ENCODE measurements at places on chromosomes 2 and 18. TPM values are rescaled to one million over a fixed set of nuclear protein-coding genes. Genes with fewer than 3 reads are reported as not detected.

The DCDC2C gene
- total RNA-seq: not detected

The GAL3ST2 gene
- 3.9 TPM for total RNA-seq

The SKA1 gene
- 18.3 TPM for total RNA-seq

The SCYGR6 gene
- total RNA-seq: not detected

The AGXT gene
- total RNA-seq: not detected

DNA sequence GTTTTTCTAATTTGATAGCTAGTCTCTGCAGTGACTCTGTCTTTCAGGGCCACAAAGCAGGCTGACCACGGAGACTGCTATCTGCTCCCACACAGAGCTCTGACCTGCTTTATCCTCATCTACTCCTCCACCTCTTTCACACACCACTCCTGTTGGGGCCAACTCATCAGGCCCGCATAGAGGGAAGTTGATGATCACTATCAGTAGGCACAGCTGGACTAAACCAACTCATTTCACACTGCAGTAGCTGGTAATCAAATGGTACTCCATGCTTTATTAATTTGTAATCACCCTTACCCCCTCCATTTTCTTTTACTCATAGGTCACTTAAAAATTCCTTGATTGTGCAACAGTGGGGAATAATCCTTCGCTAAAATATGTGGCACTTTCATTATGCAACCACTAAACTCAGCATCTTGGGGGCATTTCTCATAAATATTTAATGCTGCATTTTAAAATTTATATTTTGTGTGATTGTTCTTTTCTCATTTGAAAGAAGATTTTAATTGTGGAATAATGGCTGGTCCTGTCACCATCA is 249.8 kb upstream of the GCFC2 start:
- no peak for DNase-seq

DNA sequence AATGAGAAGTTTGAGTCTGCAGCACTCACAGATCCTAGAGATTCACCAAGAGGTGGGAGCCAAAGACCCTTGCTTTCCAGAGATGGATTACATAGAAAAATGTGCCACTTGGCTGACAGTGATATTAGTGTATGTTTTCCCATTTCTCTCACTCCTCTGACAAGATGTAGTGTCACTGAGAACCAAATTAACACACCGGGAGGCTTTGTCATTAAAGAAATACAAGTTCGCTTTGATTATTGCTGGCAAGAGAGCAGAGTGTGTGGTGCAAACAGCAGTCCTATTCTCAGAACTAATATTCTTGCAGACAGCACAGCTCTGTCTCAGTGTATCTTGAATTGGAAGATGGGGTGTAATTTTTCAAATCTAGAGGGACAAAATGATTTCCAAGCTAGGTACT is 171.6 kb upstream of the SETBP1 start:
- no peak for DNase-seq

DNA sequence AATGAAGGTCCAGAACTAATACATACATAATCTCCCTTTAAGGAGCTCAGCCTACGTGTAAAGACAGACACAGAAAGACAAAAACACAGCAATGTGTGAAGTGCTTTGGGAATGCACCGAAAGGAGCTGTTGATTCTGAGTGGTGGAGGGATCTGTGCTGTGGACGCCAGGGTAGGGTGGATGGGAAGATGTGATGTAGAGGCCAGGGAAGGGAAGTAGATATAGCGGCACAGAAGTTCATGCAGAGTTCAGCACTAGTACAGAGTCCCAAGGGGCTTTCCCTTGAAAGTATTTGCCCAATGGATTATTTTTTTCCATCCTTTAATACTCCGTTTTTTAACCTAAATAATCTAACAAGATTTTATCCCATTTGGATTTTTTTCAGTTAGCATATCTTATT is 32.1 kb upstream of the DOCK10 start:
- DNase-seq: no peak

DNA sequence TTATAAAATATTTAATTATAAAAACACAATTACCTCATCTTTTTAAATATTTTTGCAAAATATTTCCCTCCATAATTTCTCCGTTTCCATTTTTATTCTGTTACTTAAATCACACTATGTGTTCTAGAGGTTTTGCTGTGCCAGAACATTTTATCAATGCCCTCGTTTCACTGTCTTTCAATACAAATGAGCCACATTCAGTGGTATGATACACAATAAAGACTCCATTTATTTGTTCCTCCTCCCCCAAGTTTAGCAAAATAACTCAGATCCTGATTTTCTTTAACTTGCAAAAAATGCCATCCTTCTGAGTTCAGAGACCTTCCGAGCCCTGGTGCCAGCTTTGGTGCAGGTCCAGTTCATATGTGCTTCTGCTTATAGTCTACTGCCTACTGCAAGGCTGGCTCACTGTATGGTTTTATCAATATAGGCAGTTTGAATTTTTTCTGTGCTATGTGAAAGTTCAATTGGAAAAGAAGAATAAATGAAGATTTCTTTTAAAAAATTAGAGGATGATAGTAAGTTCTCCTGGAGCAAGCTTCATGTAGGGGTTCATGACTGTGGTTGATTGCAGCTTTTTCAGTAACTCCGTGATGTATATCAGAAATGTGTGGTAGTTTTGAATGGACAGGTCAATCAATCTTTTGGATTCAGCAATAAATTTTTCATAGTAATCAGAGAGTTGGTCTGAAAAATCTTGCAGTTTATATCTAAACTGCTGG is 42.5 kb downstream of the APOB start:
- peak; percentile 27 for DNase-seq

DNA sequence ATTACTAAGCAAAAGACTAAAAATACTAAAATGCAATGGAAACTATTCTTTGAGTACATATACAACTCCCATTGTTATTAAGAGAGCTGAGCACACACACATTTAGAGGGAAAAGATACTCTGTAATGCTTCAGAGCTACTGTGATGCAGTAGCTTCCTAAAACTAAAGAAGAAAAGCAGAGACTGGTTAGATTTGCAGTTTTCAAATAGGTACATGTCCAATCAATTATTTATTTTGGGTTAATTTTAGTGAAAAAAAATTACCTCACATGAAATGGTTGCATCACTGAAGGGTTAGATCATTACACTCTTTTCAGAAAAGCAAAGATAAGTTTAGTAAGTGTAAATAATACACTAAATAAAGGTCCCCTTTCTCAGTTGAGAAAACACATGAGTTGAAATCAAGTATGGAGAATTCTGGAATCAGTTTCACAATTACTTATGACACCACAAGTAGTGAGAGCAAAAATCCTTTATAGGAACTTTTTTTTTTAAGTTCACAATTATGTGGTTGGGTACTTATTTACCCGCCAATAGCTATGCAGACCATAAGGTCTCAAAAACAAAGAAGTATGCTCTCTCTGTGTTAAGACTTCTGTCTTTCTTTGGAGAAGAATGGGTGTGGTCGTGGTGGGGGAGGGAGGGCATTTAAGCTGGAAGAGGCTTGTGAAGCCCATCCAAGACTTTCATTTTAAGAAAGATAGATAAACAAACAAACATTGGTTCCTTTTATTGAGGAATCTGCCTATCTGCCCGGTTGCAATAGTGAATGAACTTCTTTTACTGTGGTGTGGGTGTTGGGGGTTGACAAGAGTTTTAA is 25.3 kb upstream of the SERTAD2 start:
- no peak for DNase-seq

DNA sequence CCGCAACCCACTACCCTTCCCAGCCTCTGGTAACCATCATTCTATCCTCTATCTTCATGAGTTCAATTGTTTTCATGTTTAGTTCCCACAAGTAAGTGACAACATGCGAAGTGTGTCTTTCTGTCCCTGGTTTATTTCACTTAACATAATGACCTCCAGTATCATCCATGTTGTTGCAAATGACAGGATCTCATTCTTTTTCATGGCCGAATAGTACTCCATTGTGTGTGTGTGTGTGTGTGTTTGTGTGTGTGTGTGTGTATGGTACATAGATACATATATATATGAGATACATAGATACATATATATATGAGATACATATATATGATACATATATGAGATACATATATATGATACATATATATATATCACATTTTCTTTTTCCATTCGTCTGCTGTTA is 196.3 kb upstream of the STK17B start:
- DNase-seq: no peak

- DNase-seq: no peak
Observed at GRCh38 chr2:98280376-98281102, 65.7 kb upstream of the CNGA3 start.

GRCh38 chr2:100856732-100857131 is 36.8 kb downstream of the NPAS2 start:
- DNase-seq: peak; percentile 91

GRCh38 chr2:193895226-193895625 is 1700.5 kb upstream of the TMEFF2 start:
- no peak for DNase-seq

DNA sequence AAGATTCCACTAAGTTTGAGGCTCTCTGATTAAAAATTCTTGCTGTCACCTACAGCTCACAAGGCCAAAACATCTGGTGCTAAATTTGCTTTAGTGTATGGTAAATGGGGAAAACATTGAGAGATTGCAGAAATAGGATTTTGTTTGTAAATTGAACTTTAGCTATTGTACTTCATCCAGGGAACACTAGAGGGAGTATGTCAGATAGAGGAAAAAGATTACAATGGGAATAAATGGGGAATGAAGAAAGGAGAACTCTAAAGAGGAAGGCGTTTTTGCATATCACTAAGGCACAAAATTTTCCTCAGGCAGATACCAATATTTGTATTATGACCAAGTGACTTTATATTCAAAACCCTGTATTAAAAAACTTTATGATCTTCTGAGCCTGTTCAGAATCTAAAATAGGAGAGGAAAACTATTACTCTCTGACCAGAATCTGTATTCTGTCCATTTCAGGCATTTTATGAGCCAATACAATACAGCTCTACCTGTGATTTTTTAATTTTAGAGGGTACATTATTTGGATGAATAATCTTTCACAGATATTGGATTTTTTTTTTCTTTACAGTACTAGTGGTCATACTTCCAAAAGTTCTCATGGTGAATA is 52.3 kb upstream of the ITGB6 start:
- no peak for DNase-seq

GRCh38 chr18:74375999-74376398 is 60.4 kb downstream of the C18orf63 start:
- DNase-seq: no peak

DNA sequence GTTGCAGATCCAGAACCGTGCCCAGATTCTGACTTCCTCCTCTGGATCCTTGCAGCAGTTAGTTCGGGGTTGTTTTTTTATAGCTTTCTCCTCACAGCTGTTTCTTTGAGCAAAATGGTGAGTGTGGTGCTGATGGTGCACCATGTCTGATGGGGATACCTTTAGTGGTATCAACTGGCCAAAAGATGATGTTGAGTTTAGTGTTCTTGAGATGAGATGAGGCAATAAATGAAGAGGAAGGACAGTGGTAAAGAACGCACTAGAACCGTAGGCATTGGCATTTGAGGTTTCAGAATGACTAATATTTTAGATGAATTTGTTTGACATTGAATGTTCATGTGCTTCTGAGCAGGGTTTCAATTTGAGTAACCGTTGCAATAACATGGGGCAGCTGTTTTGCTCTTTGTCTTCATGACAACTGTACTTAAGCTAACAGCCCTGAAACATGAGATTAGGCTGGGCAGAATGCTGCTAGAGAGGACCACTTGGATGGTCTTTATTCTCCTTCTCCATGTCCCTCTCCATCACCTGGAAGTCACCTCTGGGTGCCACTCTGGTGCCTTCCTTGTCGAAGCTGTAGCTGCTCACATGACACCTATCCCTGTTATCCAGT is 3.9 kb downstream of the CTLA4 start:
- no peak for DNase-seq

DNA sequence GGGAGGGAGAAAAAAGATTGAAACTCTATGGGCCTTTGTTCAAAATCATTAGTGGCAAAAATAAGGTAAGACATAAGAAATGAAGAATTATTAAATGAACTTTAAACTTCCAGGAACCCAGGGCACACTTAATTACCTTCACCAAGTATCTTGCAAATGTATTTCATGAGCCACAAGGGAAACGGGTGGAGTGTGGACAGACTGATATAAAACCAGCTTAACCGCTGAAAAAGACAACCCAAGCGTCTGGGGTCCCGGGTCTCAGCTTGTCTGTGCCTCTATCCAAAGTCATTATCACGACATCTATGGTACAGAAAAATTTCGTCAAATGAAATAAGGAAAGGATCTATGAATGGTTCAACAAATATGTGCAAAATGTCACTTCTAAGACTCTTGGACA is 13.9 kb upstream of the MBOAT2 start:
- DNase-seq: no peak

DNA sequence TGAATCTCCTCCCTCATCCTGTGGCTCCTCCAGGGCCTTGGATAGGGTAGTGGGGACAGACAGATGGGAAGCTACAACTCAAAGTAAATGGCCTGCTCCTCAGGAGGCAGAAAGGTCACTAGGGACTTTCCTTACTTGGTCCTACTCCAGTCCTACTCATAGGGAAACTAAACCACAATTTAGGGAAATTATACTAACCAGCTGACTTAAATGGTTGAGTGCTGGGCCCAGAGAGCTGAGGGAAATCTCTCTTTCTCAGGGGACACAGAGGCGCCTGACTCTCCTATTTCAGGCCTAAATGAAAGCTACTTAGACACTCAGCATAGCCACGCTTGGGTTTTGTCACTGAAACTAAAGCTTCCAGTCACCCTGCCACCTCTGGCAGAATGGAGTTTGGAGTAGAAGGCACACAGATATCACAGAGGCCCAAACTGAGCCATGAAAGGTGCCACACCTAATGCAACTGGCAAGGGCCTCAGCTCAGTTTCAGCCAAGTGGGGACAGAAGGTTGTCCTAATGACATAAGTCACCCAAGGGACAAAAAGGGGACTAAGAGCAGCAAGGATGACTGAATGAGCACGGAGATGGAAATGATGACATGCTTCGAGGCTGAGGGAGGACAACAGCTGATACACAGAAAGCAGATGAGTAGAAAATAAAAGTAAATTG is 24.0 kb downstream of the CERKL start:
- no peak for DNase-seq

DNA sequence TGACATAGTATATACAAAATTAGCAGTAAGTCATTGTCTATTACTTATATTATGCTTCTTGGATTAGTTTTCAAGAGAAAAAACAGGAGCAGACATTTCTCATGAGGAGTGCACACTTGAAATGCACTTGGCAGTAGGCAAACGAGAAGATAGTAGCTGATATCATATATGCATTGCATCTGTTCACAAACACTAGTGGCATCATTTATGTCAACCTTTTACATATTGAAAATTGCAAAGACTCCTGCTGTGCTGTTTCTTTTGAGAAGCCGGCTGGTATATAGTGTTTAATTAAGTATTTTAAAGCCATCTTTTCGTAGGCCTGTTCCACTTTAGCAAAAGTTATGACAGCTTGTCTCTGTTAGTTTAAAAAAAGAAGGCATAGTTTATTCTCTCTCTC is 58.4 kb upstream of the SLC8A1 start:
- DNase-seq: no peak

Measured in PC-9 (cell line).